ENCODE measurements at places on chromosomes 5 and 9.

GRCh38 chr9:128206484-128206883 is 3.3 kb downstream of the DNM1 start:
- no peak for DNase-seq

DNA sequence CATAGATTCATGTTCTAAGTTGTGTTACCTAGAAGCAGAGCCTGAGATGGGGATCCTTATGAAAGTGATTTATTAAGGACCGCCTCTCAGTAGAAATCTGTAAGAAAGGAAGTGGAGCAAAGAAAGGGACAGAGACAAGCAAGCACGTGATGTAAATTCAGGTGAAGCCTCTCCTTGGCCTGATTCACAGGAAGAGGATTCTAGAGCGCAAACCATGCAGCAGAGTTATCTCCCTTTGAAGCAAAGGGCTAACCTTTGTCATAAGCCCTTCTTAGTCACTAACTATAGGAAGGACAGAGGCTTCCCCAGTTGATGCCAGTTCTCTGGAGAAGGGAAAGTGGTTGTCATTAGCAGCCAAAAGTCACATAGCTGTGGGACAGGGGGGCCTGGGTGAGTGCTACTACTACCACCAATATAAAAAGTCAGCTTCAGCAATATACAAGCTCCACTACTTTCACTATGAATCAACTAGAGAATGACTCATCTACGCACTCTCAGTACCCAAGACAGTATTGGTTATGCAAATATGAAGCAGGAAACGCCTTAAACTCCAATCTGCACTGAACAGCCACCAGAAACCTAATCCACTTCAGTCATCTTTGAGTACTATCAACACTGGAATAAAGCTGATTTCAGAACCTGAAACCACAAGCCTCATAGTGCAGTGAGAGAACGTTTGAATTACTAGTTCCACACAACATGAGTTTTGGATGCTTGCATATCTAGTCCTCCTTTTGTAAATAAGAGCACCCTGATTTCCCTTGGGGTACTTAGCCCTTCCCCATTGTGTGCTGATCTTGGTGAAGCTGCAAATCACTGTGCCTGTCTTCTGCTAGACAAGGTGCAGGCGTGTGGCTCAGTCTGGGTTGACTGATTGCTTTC is 162.7 kb downstream of the ZNF608 start:
- no peak for DNase-seq

GRCh38 chr9:69333716-69334115 is 8.7 kb downstream of the ENTREP1 start:
- no peak for DNase-seq

DNA sequence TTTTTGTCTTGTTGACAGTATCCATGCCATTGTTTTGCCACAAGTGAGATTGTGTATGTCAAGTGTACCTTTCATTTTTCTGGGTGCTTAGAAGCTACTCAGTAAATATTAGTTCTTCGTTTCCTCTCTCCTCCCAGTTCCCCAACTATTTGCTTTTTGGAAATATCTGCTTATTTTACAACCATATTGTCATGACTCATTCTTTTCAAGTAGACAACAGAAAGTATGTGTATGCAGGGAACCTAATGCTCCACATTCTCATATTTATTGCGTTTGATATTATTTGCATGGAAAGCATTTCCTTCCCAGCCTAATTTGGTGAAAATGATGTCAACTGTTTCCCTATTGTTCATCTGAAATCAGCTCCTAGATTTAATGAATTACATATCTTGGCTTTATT is 483.7 kb upstream of the RIOK2 start:
- no peak for DNase-seq

- DNase-seq = no peak
Observed at GRCh38 chr5:6914347-6914746, 201.1 kb downstream of the TENT4A start.

- DNase-seq = no peak
Observed at GRCh38 chr5:143277536-143277935, 126.0 kb downstream of the NR3C1 start.

GRCh38 chr5:159342840-159343239 is 12.6 kb upstream of the IL12B start:
- DNase-seq = no peak

- DNase-seq = no peak
Observed at GRCh38 chr9:35942286-35942685, 15.7 kb downstream of the OR2S2 start.

Measured in stimulated activated CD8-positive, alpha-beta memory T cell treated with anti-CD3 and anti-CD28 coated beads, Interleukin-15, amount 100 ng/mL, for 24 hours (primary cell).